Activated CD4-positive, CD25-positive, alpha-beta regulatory T cell treated with anti-CD3 and anti-CD28 coated beads, Interleukin-2, amount 50 U/mL, for 72 hours (primary cell): ENCODE measurements at places on chromosomes 6 and 20.

GRCh38 chr6:139335447-139336210, 38.8 kb downstream of the CITED2 start:
- DNase-seq = no peak

DNA sequence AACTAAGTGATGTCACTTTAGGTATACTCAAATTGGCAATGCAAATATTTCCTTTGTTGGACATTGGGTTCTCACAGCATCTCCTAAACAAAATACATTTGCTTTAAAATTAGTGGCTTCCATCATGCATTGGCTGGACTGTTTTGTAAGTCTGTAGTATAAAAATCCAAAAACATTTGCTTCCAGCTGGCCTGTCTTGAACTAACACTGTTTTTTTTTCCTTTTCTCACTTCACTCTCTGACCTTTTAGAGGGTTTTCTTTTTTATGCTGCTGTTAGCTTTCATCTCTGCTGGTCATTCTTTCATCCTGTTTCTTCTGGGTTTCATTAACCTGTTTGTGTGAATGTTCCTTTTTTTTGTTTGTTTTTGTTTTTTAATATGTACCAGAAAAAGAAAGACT, 121.7 kb upstream of the MLIP start:
- DNase-seq = no peak

- DNase-seq = no peak
Measured at GRCh38 chr6:36627801-36628246, 33.7 kb downstream of the SRSF3 start.

GRCh38 chr6:143896126-143896860, 32.0 kb downstream of the ZC2HC1B start:
- no peak for DNase-seq

GRCh38 chr6:5093231-5094015, 8.3 kb downstream of the PPP1R3G start:
- DNase-seq = no peak

GRCh38 chr6:57261926-57262325, 39.8 kb upstream of the RAB23 start:
- DNase-seq = no peak
